Neural crest cell (in vitro differentiated cells): ENCODE measurements at places on chromosomes 12 and 14.

DNA sequence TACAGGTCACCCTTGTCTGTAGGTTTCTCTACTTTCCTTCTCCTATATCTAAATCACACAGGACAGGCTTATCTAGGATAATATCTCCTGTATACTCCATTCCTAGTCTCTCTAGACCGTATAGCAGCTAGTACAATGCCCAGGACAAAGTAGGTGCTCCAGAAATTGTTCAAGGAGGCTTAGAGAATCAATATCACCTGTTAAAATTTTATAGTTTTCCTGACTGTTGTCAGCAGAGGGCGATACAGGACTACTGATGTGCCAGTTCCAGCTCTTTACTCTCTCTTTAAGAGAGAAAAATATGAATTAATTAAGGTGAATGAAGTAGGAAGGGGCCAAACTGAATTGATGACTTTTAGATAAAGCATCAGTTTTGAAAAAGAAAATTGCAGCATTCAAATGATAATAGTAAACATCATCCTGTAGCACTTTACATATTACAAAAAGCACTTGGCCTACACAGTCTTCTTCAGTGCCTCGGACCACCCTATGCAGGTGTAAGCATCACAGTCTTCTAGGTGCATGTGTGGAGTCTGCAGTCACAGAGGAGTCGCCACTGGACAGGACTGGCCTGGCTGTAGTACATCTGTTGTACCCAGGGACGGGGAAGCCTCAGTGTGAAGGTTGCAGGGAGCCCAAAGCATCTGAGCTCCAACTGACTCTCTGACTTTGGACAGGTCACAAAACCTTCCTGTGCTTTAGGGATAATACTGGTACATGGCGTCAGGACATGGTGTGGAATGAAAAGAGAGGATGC lies 61.9 kb upstream of the MAX start:
- DNase-seq: peak; percentile 49

- no peak for DNase-seq
Observed at GRCh38 chr12:125129179-125129571, 63.9 kb downstream of the AACS start.

DNA sequence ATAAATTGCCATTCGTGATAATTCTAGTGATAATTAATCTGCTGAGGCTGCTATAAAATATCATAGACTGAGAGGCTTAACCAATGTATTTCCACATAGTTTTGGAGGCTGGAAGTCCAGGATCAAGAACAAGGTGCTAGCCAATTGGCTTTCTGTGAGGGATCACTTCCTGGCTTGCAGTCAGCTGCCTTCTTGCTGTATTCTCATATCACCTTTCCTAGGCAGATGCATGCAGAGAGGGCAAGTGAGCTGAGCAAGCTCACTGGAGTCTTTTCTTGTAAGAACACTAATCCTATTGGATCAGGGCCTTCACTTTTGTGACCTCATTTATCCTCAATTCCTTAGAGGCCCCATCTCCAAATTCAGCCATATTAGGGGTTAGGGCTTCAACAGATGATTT lies 640.7 kb downstream of the DIO2 start:
- no peak for DNase-seq

DNA sequence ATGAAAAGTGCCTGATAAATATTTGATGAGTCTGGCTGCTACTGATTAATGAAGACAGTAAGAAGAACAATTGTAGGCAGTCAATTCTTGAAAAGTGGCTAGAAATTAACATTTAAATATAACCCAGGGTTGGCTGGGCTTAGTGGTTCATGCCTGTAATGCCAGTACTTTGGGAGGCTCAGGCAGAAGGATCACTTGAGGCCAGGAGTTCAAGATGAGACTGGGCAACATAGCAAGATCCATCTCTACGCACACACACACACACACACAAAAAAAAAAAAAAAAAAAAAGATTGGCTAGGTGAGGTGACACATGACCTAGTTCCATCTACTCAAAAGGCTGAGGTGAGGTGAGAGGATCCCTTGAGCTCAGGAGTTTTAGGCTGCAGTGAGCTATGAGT lies 7.9 kb upstream of the PLBD1 start:
- no peak for DNase-seq
